ENCODE measurements at places on chromosomes 7 and 10.

GRCh38 chr10:58044072-58044471 is 223.6 kb downstream of the IPMK start:
- DNase-seq: no peak

GRCh38 chr7:44103566-44103922 is 601 bp upstream of the AEBP1 start:
- no peak for DNase-seq

DNA sequence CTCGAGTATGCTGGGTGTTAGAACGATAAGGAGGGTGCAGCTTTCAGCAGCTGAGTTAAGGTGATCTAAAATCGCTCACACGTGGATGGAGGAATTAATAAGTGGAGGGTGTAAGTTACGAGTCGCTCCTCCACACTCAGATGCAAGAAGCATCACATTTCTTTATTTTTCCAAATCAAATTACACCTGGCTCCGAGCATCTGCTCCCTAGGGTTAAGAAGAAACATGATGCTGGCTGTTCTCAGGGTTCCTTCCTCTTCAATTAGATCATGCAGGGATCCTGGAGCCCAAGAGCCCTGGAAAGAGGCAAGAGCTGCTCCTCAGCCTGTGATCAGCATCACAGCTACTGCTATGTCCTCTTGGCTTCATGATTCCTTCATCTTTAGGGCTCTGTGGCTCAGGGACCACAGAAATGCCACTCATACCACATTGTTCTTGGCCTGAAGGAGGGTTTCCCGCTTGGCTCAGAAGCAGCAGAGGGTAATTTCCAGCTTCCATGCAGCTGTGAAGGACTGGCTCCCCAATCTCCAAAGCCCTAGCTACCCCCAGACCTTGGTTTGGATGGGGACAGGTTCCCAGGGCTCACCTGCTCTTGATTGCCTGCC is 235.9 kb upstream of the ZNF32 start:
- no peak for DNase-seq

DNA sequence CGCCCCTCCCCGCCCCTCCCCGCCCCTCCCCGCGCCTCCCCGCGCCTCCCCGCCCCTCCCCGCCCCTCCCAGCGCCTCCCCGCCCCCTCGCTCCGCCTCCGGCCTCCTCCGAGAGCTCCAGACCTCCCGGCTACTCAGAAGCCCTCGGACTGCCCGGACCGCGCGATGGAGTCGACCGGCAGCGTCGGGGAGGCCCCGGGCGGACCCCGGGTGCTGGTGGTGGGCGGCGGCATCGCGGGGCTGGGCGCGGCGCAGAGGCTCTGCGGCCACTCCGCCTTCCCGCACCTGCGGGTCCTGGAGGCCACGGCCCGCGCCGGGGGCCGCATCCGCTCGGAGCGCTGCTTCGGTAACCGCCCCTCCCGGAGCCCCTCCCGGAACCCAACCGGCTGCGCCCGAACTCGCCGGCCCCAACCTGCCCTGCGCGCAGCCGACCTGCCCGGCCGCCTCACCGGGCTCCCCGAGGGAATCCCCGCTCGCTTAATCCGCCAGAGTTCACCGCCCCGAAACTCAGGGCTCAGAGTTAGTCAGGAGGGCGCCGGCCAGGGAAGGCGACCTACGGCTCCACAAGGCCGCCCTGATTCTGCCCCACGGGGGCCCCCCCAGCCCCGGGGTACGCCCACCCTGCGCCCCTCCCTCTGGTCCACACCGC is at the start of gene PAOX:
Gene PAOX, plus strand, starts transcription at position 111 of the 649 bp plus-strand sequence. Its CDS starts 55 bp downstream, at position 166.
- peak; percentile 83 for DNase-seq

- DNase-seq: no peak
Measured at GRCh38 chr10:2262333-2262732, 525.0 kb upstream of the ADARB2 start.

GRCh38 chr7:71735961-71736556 is 604.1 kb downstream of the GALNT17 start:
- peak; percentile 51 for DNase-seq

GRCh38 chr10:9450801-9451200 is 1396.3 kb downstream of the GATA3 start:
- DNase-seq: no peak

GRCh38 chr10:14572811-14573210 is 201.9 kb downstream of the FAM107B start:
- DNase-seq: no peak

- DNase-seq: no peak
Measured at GRCh38 chr7:108285003-108285368, 154.8 kb upstream of the LAMB4 start.

- no peak for DNase-seq
Measured at GRCh38 chr7:92528958-92529264, 316 bp downstream of the RBM48 start.

- DNase-seq: no peak
Measured at GRCh38 chr7:99994819-99995218, 19.0 kb upstream of the AZGP1 start.

GRCh38 chr10:69007260-69007659 is 18.7 kb downstream of the KIFBP start:
- no peak for DNase-seq

- no peak for DNase-seq
Measured at GRCh38 chr7:26862834-26863233, 1.6 kb downstream of the SKAP2 start.

DNA sequence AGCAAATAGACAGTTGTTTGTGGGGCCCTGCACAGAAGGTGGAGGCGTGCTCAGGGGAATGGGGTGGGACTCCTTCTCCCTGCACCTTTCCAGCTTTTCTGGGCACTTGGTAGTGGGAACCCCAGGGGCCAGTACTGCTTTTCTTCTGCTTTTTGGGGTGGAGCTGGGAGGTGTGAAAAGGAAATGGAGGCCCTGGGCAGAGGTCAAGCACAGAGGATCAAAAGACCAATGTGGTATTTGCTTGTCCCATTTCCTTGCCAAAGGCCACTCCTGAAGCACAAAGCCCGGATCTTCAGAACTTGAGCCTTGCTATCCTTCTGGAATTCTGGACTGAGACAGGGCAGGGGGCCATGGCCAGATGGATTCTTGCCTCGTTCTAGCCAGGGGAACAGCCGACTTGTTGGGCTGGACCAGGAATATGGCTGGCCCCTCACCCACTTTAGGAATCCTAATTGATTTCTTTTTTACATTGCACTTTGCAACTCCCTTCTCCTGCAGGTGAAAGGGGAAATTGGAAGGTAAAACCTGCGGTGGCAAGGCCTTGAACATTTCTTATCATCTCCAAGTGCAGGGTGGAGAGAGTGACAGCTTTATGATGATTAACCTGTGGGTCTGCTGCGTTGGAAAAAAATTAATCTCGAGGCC is 26.5 kb downstream of the ADRA2A start:
- DNase-seq: no peak

- DNase-seq: no peak
Measured at GRCh38 chr7:22124941-22125340, 179.2 kb upstream of the CDCA7L start.

GRCh38 chr7:44438816-44439215 is 51.6 kb downstream of the NUDCD3 start:
- DNase-seq: no peak

GRCh38 chr10:61952028-61952674 is 50.7 kb downstream of the ARID5B start:
- no peak for DNase-seq

GRCh38 chr10:77328272-77328816 is 309.3 kb downstream of the KCNMA1 start:
- DNase-seq: no peak

- no peak for DNase-seq
Measured at GRCh38 chr7:513521-514166, 6.0 kb downstream of the PDGFA start.

GRCh38 chr10:5949009-5949759 is 28.2 kb downstream of the IL15RA start:
- DNase-seq: peak; percentile 72

DNA sequence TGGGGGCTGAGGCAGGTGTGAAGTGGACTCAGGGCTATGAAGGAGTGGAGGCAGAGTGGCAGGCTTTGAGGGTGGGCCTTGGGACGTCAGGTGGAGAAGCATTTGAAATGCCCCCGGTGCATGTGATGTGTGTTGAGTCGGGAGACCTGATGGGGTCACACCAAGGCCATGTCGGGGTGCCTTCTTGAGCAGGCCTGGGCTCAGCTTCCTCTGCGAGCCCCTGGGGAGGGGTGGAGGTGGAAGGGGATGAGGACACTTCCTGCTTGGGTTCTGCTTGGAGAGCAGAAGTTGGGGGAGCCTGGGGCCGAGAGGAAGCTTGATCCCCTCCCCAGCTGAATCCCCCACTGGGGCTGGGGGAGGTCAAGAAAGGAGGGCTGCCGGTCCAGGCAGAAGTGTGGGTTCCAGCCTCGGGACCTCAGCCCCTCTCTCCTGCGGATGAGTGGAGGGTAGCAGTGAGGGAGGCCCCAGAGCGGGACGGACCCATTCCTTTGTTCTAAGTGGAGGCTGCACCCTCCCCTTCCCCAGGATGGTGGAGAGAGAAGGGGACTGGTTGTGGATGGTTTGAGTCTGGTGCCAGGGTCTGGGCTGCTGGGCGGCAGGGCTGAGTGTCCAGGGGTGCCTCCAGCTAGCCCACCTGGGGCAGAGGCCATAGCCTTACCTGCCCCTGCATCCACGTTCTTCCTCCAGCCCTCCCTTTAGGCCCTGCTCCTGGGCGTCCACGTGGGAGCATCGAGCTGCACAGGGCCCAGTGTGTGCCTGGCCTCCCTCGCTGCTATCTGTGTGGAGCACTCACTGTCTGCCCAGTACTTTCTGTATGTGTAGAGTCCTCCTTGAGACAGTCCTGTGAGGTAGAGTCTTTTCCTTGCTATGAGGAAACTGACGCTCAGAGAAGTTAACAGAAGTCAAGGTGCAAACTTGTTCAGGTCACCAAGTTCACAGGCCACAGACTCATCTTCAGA is 36.7 kb downstream of the PRF1 start:
- no peak for DNase-seq

- DNase-seq: peak; percentile 60
Measured at GRCh38 chr10:1048349-1048731, 579 bp downstream of the IDI1 start.

DNA sequence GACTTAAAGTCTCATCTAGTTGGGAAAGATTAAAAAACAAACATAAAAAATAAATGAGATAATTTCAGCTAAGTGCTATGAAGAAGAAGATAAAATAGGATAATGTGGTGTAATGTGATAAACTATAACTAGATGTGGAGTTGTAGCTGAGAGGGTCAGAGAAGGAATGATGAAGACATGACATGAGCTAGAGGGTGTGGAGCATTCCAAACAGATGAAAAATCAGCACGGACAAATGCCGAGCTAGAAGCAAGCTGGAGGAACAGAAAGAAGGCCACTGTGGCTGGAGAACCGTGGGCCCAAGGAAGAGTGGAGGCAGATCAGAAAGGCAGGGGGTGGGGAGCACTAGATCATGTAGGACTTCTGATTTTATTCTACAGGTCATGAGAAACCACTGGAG is 70.6 kb downstream of the CDK6 start:
- DNase-seq: no peak

DNA sequence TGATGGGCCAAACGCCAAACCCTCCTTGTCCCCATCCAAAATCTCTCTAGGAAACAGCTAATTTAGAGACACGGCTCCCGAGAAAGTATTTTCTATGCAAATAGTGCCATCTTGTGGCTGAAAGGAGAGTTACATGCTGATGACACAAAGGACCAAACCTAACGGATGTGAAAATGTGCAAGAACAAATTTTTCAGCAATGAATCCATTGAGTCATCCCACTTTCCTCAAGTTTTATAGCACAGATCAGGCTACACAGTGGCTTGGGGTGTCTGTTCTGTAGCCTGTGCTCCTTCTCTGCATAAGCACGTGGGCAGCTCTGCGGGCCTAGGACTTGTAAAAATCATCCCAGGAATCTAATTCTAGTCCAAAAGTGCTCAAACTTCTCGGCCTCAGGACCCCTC is 154.8 kb upstream of the PRR15 start:
- no peak for DNase-seq

GRCh38 chr7:24384362-24385030 is 100.5 kb downstream of the NPY start:
- no peak for DNase-seq

GRCh38 chr10:127888521-127889312 is 4.0 kb downstream of the CLRN3 start:
- DNase-seq: no peak

- DNase-seq: no peak
Measured at GRCh38 chr7:2804227-2804763, 39.8 kb downstream of the GNA12 start.

GRCh38 chr10:3813986-3814837 is 29.2 kb upstream of the KLF6 start:
- DNase-seq: no peak

DNA sequence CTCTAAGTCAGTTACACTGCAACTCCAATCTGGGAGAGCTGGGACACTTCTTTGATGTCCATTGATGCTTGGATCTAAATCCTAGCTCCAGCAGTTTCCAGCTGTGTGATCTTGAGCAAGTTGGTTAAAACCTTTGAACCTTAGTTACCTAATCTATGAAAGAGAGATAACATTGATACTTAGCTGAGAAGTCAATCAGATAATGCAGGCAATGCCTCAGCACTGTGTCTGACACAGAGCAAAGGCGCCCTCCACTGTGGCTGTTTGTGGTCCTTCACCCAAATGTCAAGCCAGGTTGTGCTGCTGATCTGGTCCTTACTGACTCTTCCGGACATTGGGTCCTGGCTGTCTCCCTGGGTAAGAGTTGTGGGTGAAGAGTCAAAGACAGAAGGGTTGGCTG is 20.2 kb downstream of the DNTT start:
- no peak for DNase-seq

GRCh38 chr7:29883462-29884398 is 77.4 kb downstream of the WIPF3 start:
- no peak for DNase-seq

DNA sequence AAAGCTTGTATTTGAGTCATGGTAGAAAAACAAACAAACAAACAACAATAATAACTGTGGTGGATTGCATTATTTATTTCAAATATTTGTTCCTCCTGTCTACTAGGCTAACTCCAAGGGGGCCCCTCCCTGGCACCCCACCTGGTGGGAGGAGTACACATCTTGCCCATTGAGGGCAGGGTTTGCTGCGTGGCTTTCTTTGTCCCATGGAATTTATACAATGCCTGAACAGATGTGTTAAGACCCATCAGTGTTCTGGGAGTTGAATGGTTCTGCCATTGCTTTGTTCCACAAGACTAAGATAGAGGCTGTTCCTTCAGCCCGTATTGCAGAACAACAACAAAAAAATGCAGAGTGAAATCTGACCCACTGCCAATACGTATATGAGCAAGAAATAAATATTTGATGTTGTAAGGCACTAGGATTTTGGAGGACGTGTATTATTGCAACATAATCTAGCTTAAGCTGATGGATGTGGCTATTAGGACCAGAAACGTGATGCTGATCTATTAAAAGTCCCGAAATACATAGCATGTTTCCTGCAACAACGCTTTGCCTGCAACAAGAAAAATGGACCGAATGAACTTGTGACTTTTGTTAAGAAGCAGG is 119.1 kb upstream of the JCAD start:
- no peak for DNase-seq

- no peak for DNase-seq
Measured at GRCh38 chr7:33395340-33395739, 266.0 kb downstream of the BBS9 start.
